ENCODE measurements at places on chromosomes 6 and 20.

- DNase-seq, result no peak
These were observed 4.1 kb upstream of the ABT1 start for GRCh38 chr6:26592649-26593048.

GRCh38 chr20:44967207-44967807 lies 995 bp downstream of the STK4 start:
- DNase-seq, result no peak

DNA sequence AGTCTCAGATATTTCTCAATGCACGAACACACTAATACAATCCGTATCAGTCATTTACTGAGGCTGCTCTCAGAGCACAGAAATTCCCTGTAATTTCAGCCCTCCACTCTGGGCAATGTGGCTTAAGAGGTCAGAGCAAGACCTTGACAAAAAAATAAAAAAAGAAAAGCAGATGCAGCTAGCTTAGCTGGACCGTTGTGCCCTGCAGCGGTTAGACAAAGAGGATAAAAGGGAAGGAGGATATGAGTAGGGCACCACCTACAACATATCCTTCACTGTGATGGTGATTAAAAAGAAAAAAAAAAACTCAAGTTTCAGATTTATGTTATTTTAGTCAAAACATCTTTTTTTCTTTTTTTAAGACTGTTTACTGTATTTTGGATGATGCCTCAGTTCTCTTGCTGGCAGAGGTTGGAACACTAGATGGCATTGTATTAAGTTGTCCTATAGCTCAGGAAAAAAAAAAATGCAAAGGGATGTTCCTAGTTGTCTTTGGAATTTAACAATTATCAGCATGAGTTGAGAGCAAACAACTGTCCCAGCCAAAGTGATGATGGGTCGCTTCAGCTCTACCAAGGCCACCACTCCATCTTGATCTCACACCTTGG lies 59.9 kb downstream of the ANKEF1 start:
- DNase-seq, result no peak

GRCh38 chr6:27303613-27304272 lies 8.3 kb downstream of the POM121L2 start:
- DNase-seq, result no peak

DNA sequence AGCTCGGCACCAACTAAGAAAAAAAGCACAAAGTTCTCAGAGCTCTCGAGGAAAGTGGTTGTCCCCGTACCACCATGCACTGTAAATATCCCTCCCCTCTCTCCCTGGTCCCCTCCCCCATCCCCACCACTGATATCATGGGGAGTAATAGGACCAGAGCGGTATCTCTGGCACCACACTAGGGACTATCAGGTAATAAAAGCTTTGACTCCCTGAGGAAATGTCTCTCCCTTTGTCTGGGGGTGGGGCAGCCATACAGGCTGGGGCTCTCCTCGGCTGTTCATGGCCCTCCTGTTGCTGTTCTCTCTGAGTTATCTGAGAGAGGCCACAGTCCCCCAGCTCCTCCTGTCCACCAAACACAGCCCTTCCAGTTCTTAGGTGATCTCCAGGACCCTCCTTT lies 5.0 kb upstream of the GNRH2 start:
- DNase-seq, result no peak

DNA sequence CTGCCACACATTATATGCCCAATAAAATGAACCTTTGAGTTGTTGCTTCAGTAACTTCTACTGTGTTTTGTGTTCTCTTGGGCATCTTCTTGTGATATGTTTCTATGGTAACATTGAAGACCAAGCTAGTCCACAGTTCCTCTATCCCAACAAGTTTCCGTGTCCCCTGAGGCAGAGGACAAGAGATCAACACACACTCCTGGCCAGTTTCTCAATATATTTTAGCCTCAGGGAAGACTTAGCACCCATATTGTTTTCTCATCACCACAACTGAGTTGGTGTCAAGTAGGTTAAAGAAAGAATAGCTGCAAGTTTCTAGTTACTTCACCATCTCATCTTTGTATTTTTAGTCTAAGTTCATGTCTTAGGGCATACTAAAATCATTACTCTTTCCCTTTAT lies 277.5 kb downstream of the UST start:
- DNase-seq, result no peak

DNA sequence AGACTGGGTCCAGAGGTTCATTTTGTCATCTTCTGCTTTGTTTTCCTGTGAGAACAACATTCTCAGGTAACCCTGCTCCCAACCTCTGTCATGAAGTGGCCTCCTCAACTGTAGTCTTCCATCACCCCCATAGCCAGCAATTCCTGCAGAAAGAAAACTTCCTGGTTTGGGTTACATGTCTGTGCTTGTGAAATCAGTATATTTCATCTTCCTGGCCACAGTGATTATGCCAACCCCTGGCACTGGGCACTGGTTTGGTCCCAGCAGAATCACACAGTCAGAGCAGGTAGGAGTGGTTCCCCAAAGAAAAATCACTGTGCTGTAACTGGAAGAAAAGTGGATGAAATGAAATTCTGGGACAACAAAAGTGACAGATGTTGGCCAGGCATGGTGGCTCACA lies 52.5 kb downstream of the CRYBG1 start:
- DNase-seq, result no peak

GRCh38 chr6:105545947-105546731 lies 143.3 kb upstream of the PREP start:
- no peak for DNase-seq

GRCh38 chr6:112178846-112179245 lies 75.5 kb downstream of the LAMA4 start:
- no peak for DNase-seq

DNA sequence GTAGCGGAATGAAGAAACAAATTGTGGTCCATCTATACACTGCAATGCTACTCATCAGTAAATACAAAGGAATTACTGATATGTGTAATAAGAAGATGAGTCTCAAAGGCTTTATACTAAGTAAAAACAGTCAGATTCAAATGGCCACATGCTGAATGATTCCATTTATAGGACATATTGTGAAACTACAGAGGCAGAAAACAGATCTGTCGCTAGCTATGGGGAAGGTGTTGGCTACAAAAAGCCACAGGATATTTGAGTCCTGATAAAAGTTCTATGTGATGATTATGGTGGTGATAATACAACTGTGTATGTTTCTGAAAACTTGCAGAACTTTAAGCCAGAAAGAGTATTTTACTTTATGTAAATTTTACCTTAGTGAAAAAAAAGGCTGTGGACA lies 313.2 kb downstream of the HDGFL1 start:
- DNase-seq, result no peak

GRCh38 chr20:63128956-63129355 lies 87.0 kb downstream of the YTHDF1 start:
- DNase-seq, result no peak

- DNase-seq, result no peak
These were observed 67.3 kb downstream of the NPEPL1 start for GRCh38 chr20:58759947-58760346.

- DNase-seq, result no peak
These were observed 131.9 kb upstream of the BACH2 start for GRCh38 chr6:90428514-90428913.

DNA sequence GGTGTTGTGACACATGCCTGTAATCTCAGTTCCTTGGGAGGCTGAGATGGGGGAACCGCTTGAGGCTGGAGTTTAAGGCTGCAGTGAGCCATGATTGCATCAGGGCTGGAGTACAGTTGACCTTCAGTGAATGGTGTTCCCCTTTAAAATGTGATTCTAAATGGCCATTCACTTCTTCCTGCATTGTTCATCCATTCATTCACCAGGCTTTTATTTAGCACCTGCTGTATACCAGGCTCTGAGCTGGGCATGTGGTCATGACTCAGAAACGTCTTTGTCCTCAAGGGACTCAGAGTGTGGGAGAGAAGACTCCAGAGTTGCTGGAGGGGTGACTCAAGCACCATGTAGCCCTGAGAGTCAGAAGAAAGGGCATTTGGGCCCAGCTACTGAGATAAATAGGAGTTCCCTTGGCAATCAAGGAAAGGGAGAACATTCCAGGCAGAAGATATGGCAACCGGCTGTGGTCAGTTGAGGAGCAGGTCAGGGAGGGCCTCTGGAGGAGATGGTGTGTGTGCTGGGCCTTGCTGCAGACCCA lies 101.1 kb downstream of the DLGAP4 start:
- no peak for DNase-seq

- no peak for DNase-seq
These were observed 805.8 kb upstream of the GJE1 start for GRCh38 chr6:141326925-141327324.

DNA sequence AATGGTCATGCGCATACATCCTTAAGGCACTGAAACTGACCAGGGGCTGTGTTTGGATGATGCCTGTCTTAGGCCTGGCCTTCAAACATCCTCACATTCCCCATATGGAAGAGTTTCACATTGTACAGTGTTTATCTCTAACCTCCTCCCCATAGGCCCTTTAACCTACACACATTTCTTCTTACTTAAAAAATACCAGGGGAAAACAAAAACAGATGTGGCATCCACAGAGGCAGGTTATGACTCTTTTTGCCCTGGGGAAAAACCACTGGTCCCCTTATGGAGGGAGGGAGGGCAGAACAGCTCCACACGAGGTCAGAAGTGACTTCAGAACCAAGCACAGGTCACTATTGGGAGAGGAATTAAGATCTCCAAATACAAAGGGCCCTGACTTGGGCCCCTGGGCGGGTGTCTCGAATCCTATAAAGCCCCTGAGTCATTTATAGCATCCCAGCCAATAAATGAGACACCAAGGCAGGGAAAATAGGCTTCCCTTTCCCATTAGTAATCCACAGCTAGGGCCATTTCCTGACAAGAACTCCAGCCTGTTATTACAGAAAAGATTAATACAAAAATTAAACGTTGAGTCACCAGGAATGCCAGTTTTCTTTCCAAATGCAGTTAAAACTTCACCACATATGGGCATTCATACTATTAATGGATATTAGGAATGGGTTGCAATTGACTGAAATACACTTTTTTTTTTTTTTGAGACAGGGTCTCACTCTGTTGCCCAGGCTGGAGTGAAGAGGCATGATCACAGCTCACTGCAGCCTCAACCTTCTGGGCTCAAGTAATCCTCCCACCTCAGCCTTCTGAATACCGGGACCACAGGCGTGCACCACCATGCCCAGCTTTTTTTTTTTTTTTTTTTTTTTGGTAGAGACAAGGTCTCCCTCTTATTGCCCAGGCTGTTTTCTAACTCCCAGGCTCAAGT lies 107.2 kb downstream of the ATP9A start:
- DNase-seq, result no peak

DNA sequence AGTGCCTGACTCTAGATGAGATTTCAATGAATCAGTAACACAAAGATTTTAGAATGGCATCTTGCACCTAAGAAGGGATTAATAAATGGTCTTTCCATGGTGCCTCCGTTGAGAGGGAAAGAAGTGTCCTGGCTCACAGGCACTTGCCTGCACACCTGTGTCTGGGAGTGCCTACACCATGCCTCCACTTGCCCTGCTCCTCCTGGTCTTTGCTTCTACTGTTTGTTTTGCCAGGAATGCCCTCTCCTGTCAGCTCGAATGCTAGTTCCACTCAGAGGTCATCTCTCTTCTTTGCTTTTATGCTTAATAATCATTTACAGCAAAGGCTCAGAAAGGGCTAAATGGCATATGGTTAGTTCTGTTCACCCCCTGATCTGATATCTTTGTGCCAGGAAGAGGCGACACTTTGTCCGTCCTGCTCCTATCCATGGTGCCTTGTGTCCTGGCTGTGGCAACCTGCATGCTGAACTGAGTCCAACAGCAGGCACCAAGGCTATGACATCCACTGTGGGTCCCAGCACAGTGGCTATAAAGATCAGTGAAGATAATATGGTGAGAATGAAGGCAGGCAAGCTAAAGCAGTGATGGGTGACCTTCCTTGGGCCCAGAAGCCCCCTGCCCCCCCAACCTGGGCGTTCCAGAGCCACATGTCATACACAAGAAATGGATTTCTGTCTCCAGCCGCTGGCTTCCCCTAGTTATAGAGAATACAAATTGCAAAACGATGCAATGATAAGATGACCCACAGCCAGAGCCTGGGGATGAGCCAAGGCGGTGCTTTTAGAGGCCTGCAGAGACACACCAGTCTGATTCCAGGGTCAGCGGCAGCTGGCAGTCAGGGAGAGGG lies 1.4 kb downstream of the C6orf132 start:
- DNase-seq, result no peak

DNA sequence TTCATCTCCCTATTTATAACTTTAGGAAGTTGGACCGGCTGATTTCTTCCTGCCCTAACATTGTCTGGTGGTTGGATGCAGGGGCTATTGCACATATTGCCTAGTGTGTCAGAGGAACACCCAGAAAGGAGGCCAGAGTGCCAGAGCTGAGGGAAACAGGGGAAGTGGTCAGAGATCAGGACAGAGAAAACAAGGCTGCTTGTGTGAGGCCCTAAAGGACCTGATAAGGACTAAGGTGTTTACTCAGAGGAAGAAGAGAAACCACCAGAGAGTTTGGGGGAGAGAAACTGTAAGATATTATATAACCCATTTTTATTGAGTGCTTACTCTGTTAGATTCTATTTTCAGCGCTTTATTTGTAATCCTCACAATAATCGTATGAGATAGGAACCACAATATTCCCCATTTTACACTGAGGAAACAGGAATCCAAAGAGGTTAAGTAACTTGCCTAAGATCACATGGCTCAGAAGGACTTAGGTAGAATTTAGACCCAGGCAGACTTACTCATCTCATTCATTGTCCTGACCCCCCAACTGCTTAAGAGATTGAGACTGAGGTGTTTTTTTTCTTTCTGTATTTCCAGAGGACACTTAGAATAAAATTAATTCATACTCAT lies 54.0 kb upstream of the REV3L start:
- DNase-seq, result no peak

GRCh38 chr20:2335096-2335870 lies 39.5 kb downstream of the TGM3 start:
- no peak for DNase-seq

- DNase-seq, result no peak
These were observed 62.0 kb upstream of the EPB41L1 start for GRCh38 chr20:36092398-36093024.

DNA sequence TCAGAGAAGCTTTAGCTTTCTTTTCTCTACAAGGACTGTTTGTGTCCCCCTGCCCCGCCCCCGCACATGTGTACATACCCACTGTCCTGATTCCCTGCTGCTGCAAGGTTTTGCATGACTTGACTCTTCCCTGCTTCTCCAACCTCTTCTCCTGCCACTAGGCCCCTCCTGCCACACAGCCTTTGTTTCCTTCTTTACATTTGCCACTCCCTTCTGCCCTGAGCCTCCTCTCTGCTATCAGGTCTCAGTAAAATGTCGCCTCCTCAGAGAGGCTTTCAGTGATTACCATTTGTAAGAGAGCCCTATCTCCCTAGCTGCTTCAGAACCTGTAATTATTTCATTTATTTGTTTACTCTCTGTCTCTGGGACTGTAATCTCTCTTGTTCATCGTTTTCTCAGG lies 56.4 kb upstream of the VSTM2L start:
- no peak for DNase-seq

DNA sequence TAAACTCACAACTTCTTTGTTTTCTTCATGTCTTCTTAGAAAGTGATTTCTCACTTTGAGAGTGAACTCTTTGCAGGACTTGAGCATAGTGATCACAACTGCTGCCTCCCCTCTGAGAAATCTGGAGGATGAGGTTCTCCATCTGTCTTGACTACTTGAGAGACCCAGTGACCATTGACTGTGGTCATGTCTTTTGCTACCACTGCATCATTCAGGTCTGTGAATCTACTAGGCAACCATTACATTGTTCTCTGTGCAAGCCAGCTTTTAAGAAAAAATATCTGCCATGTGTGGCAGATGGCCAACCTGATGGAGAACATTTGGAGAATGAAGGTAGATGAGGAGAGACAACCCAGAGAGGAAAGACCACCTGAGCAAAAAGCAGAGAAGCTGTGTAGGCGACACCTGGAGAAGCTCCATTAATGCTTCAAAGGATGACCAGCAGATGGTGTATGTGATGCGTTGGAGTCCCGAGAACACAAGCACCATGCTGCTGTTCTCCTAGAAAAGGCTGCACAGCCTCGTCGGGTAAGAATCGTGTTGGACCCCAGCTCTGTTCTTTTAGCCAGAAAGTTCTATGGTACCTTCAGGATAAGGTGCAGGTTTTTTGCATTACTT lies 25.1 kb upstream of the TRIM26 start:
- no peak for DNase-seq

Data from activated gamma-delta T cell treated with anti-CD3 and anti-CD28 coated beads, Interleukin-2, amount 50 U/mL, for 16 hours (primary cell).